Activated T-cell treated with anti-CD3 and anti-CD28 coated beads, Interleukin-2, amount 50 U/mL, for 48 hours (primary cell): ENCODE measurements at places on chromosomes 5 and 9.

- DNase-seq = no peak
These were observed 367.5 kb upstream of the BRINP1 start for GRCh38 chr9:119736491-119737454.

DNA sequence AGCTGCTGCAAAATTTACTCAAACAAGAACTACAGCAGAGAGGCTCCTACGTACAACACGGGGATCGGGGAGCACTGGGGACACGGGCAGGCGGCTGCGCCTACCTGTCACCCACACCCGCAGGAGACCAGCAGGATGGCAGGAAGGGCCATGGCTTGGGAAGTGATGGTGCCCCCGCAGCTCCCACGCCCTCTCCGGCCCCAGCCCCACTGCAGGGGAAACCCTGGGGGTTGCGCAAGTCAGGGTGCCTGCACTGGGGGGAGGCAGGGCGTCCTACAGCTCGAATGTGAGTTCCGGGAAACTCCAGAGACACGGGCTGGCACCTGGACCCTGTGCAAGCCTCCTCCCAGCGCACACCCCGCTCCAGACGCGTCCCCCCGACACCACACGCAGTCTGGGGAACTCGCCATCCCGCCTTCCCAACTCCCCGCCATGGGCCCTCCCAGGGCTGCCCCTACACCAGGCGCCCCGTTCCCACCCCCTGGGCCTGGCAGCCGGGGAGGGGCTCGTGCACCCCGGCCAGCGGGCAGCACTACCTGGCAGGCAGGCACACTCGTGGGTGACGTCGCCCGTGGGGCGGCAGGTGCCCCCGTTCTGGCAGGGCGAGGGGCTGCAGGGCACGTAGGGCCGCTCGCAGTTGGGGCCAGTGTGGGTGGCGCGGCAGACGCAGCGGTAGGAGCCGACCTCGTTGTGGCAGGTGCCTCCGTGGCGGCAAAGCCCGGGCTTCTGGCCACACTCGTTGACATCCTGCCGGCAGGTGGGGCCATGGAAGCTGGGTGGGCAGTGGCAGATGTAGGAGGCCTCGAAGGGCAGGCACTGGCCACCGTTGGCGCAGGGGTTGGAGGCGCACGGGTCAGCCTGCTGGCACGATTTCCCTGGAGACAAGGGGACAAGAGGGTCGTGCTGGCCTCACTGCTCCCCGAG, 23.3 kb downstream of the NOTCH1 start:
- no peak for DNase-seq

DNA sequence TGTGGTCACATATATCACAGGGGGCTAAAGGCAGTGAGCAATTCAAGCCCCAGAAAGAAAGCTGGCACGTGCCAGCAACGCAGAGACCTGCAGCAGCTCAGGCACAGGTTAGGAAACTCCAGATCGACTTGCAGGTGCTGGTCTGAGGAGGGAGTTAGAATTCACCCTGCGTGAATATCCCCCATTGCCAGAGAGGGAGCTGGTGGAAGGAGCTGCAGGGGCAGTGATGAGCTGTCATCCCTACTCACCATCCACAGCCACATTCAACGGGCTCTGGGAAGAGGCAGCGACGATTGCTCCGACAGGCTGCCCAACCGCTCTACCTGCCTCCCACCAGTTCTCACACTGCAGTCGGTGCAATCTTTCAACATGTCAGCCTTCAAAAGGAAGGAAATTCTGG, 40.8 kb upstream of the CLK4 start:
- no peak for DNase-seq

DNA sequence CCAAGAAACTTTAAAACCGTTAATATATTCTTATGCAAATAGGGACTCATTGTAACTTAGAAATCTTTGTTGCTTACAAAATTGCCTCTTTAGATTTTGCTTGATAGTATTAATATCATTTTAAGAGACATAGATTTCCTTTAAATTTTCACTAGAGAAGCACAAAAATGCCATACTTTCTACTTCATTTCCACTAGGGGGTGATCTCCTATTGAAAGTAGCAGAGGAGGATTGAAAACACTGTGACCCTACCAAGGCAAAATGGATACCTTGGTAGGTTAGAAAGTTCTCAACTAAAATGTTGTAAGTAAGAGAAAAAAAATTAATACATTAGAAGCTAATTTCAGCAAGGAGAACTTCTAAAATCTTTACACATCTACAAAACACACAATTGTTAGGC, 204.9 kb downstream of the CHSY3 start:
- DNase-seq = no peak

- no peak for DNase-seq
These were observed 25.6 kb downstream of the FRMD3 start for GRCh38 chr9:83512621-83513020.

DNA sequence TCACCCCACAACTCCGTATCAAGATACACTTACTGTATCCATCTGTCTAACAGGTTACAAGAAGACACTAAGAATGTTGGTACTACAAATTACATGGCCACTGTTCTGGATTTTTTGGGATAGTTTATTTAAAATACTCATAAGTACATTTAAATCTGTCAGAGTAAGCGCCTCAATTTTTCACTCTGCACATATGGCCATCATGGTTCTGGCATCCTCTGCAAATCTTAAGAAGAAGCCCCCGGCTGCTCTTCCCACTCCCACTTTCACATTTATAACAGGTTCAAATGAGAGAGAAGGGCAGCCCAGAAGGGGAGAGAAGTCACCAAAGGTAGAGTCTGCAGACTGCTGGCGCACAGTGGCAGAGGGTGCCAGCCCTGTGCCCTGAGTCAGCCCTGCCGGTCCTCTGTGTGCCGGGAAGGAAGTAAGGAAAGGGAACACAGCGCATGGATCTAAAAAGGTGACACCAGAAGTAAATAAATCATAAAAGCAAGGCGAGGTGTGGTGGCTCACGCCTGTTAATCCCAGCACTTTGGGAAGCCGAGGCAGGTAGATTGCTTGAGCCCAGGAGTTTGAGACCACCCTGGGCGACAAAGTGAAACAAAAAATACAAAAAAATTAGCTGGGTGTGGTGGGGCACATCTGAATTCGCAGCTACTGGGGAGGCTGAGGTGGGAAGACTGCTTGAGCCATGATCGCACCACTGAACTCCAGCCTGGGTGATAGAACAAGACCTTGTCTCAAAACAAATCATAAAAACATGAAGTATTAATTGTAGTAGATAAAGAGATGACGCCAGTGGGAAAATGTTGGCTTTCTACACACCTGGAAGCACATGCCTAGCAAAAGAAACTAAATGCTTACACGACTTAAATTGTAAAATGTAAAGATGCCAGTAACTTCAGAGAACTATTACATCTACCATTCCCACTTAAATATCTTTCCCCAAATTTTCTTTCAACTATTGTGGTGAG, 30.0 kb downstream of the RNF130 start:
- DNase-seq = no peak

DNA sequence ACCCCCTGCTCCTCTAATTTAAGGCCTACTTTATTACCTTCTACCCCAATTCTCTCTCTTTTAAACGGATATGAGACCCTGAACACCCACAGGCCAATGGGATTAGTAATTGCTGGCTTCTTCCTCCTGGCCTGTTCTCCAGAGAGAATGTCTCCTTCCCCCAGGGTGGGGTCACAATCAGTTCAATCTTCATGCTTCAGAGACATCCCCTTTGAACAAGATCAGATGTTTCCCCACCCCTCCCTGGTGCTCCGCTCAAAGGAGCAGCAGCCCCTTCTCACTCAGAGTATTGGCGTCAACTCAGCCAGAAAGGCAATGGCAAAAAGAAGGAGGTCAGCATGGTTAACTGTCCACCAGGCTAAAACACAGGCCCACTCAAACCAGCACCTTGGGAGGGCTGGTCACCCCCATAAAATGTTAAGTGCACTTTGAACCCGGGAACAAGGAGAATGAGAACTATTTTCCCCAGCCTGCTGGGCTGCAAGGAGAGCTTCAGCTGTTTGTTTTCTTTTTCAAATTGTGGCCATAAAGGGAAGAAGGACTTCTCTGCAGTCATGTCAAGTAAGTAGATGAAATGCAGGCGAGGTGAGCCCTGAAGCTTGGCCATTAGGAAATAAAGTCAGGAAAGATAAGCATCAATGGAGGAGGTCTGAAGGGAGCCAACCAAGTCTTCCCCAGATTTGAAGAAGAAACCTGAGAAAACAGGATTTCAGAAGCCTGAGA, 20.1 kb downstream of the LHFPL2 start:
- no peak for DNase-seq

GRCh38 chr5:9351546-9351945, 194.3 kb downstream of the SEMA5A start:
- DNase-seq = no peak

DNA sequence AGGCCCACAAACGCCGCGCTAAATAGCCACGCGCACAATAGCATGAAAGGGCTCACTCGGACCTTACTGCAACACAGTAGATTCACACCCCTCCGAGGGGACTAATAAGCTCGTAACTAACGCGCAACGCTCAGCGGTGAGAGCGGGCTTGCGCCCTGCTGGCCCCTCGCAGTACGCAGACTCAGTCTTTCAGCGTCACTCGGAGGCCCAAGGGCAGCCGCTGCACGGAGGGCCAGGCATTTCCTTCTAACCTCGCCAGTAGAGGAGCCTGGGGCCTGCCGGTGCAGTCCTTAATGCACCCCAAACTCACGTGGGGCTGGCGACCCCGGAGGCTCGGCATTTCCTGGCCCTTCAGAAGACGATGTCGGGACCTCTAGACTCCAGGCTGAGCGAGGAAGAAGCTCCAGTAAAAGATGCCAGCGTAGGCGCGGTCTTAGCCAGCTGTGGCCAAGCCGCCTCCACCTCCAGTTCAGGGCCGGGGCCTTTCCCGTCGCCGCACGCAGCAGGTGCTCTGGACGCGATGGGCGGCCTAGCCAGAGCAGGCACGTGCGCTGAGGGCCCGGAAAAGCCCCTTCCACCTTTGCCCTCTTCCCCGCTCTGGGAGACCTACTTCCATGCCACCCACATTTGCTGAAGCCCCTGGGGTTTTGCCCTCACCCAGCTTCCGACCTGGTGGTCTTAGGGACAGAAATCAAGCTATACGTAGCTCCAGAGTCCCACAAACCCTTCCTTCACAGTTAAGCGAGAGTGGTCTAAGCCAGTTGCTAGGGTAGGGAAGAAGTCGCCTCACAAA, 38.3 kb upstream of the TIFAB start:
- no peak for DNase-seq

DNA sequence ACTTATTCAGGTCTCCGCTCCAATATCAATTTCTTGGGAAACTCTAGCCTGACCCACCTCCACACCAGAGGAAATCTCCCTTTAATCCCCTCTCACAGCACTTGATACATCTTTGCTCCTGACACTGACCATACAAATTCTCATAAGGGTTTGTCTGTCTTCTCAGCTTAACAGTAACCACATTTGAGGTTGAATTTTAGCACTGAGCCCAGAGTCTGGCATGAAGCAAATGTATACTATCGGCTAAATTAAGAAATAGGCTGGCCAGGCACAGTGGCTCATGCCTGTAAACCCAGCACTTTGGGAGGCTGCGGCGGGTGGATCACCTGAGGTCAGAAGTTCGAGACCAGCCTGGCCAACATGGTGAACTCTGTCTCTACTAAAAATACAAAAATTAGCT, 9.7 kb downstream of the CDK5RAP2 start:
- DNase-seq = no peak

- no peak for DNase-seq
These were observed 116.1 kb upstream of the TAF11L2 start for GRCh38 chr5:17381932-17382331.

- DNase-seq = no peak
These were observed 33.8 kb upstream of the LECT2 start for GRCh38 chr5:135988546-135988945.

DNA sequence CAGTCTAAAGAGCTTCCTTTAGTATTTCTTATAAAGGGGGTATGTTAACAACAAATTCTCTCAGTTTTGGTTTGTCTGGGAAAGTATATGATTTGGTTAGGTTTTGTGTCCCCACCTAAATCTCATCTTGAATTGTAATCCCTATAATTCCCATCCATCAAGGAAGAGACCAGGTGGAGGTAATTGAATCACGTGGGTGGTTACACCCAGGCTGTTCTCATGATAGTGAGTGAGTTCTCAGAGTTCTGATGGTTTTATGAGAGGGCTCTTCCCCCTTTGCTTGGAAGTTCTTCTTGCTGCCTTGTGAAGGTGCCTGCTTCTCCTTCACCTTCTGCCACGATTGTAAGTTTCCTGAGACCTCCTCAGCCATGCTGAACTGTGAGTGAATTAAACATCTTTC, 109.1 kb downstream of the MACIR start:
- DNase-seq = no peak

DNA sequence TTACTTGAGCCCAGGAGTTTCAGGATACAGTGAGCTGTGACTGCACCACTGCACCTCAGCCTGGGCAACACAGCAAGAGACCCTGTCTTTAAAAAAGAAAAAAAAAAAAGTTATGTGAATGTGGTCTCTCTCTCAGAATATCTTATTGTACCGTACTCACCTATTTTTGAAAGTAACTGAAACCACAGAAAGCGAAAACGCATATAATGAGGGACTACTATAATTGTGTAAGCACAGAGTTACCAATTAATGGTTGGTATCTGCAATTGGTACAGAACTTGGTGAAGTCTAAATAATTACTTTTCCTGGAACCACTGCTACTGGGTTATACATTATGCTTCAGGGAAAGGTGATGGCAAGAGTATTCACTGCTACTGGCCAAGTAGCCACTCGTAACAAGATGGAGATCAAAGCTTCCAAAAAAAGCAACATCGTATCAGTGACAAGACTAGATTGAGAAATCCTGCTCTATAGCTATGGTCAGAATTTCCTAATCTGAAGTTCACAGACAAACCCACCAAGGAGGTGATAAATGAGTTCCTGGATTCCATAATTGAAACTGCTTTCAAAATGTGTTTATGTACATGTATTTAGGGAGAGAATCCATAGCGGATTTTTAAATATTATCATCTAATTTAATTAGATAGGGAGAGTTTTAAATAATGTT, 82.7 kb downstream of the NR6A1 start:
- no peak for DNase-seq

- DNase-seq = no peak
These were observed 501.6 kb downstream of the DTWD2 start for GRCh38 chr5:118486647-118487225.

- no peak for DNase-seq
These were observed 288.0 kb downstream of the ELAVL2 start for GRCh38 chr9:23538067-23538402.
